Stimulated activated CD8-positive, alpha-beta memory T cell treated with anti-CD3 and anti-CD28 coated beads, Interleukin-15, amount 100 ng/mL, for 1 hour (primary cell): ENCODE measurements at places on chromosomes 2 and 18.

GRCh38 chr2:8121826-8122513, 559.9 kb upstream of the ID2 start:
- no peak for DNase-seq

DNA sequence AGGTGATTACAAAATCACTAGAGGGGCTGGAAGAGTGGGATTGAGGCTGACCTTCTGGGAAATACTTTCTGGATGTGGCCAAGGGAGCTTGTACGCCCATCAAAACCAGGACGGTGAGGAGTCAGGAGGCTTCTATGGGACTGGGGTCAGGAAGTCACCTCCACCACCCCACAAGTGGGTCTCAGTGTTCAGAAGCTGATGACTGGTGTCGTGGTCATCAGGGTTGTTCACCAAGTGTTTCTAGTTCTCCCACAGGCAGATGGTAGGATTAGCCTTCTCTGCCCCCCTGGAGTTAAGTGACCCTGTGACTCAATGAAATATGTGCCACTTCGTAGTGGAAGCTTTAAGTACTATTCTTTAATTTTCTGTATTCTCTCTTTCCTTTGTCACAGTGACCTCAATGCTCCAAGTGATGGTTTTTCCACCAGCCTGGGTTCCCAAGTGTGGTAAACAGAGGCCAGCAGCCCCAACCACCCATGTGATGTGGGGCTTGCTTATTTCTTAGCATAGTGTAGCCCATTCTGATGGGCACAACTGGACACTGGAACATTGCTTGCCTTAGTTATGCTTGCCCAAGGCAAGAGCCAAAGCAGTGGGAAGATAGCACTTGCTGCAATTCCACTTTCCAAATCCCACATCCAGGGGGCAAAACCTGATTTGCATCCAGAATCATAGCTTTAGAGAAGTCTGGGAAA, 258.8 kb downstream of the CYP26B1 start:
- no peak for DNase-seq

DNA sequence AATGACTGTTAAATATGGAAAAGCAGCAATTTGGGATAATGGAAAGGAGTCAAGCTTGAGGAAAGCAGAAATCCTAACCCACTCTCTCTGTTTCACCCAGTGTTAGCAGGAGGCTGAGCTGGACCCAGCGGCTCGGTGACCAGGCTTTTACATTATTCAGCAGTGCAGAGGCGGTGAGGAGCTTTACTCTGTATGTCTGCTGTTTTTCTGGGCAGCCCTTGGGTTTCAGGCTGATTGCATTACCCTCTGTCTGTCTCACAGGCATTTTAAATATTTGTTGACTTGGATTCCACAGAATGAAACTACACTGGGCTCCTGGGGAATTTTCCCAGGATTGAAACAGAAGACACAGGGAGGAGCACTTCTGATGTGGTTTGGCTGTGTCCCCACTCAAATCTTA, 368.0 kb downstream of the GALR1 start:
- DNase-seq, result no peak

GRCh38 chr18:9454061-9454703, 21.1 kb upstream of the RALBP1 start:
- DNase-seq, result no peak

- no peak for DNase-seq
Measured at GRCh38 chr2:209734805-209735204, 36.8 kb upstream of the UNC80 start.

- no peak for DNase-seq
Measured at GRCh38 chr2:177165061-177165583, 47.5 kb upstream of the HNRNPA3 start.

DNA sequence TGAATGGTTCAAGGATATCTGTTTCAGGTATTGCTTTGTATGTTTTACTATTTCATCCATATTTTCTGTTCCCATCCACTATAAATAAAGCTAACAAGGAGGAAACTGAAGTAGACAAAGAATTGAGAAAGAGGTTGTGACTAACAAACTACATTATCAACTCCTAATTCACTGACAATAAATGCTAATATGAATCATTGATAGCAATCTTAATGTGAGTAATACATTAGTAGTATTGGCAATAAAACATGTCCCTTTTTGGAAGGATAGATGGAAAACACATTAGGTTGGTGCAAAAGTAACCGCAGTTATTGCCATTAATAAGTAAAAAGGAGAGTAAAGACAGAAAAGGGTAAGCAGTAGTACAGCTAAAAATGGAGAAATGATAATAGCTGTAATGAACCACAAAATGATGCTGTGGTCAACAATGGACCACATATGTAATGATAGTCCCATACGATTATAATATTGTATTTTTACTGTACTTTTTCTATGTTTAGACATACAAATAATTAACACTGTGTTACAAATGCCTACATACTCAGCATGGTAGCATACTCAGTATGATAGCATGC, 104.7 kb downstream of the THADA start:
- DNase-seq, result no peak

GRCh38 chr2:42917425-42917927, 125.1 kb upstream of the HAAO start:
- no peak for DNase-seq

- DNase-seq, result no peak
Measured at GRCh38 chr2:71901466-71901865, 246.2 kb downstream of the CYP26B1 start.

DNA sequence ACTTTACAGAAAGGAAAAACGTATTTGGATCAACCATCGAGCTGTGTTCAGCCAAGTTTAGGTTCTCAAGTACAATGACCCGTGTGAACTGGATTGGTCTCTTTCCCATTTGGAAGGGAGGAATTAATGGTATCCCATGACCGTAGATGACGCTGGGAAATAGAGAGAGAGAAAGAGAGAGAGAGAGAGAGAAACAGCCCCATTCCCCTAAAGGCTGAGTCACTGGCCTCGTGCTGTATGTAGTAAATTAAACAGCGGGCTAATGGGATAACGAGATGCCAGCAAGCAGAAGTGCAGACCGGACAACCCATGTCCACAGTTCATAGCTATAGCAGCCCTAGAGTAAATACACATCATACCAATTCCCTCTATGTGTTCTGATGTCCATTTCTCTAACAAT, 99.6 kb downstream of the BCL11A start:
- no peak for DNase-seq

GRCh38 chr2:128413014-128413717, 94.5 kb upstream of the HS6ST1 start:
- no peak for DNase-seq

DNA sequence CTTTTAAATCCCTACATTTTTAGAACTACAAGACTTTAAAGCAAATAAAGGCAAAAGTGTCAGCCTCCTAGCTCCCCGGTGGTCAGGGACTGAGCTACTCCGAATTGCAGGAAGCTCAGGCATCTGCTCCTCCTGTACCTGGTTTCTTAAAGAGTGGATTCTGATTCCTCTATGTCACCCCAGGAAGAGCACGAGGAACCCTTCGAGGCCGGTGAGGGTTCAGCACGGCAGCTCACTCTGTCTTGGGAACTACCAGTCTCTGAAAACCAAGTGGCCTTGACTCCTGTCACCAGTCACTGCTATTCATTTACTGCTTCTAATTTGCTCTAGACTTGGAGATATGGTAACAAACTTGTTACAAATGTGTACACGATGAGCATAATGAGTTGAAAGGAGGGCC, 2.3 kb downstream of the PER2 start:
- DNase-seq, result no peak

GRCh38 chr18:23812546-23813440, 123.5 kb downstream of the LAMA3 start:
- DNase-seq, result no peak

- no peak for DNase-seq
Measured at GRCh38 chr2:241224851-241225438, 36.5 kb downstream of the ANO7 start.
